ENCODE measurements at places on chromosomes 12 and 14. TPM values are rescaled to one million over a fixed set of nuclear protein-coding genes. Genes with fewer than 3 reads are reported as not detected.
A peak's percentile ranks its signal among the peaks of the same experiment; 100 is the strongest.

GPR162 gene
- 2.1 TPM for total RNA-seq

NCAPD2 gene
- 195 TPM for total RNA-seq

KCNH5 gene
- not detected for total RNA-seq

SH2B3 gene
- total RNA-seq: 52.7 TPM

OVCH1 gene
- not detected for total RNA-seq

AICDA gene
- total RNA-seq: not detected

GDF3 gene
- not detected for total RNA-seq

ARHGEF25 gene
- total RNA-seq: 1.2 TPM

MNAT1 gene
- 44.1 TPM for total RNA-seq

AVPR1A gene
- total RNA-seq: not detected

HECTD1 gene
- 78.9 TPM for total RNA-seq

NRXN3 gene
- total RNA-seq: not detected

DNA sequence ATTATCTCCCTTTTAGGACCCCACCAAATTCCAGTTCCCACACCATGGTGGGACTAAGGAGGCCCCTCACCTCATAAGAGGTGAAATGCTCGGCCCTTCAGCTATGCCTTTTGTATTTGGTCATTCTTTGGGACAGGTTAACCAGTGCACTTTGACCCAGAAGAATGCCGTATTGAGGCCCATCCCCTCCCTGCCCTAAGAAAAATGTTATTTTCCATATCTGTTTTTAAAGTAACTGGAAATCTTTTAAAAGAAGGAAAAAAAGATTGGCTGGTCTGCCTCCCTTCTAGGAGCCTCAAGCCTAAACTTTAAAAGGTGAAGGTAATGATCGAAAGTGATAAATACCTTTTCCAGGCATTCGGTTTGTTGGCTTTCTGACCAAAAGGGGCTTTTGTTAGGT is 5.7 kb upstream of the HOXC13 start:
- H3K27me3 ChIP-seq: peaks cover 84% of the 10 kb centered on the region
- H3K36me3 ChIP-seq: no peaks in the 10 kb centered on the region
- H3K4me3 ChIP-seq: no peak overlapping the region

DNA sequence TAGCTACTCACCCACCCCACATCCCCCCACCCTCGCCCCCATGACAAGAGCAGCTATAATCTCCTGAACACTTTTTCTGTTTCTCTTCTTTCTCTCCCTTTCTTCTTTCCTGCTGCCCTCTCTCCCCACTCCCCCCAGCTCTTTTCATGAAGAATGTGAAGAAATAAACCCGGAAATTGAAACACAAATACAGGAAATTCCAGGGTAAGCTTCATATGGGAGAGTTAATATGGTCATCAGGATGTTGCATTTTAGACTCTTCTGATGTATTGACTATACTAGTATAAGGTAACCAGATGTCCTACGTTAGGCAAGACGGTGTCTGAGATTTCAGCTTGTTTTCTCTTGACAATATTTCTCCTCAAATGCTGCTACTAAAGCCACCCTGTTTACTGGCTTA is 41.6 kb upstream of the LRIG3 start:
- no peak for DNase-seq
- H3K4me1 ChIP-seq: no peaks in the 10 kb centered on the region
- H3K27ac ChIP-seq: no peak overlapping the region
- H3K36me3 ChIP-seq: no peaks in the 10 kb centered on the region
- no peaks in the 10 kb centered on the region for H3K27me3 ChIP-seq
- no peak overlapping the region for H3K4me3 ChIP-seq

GRCh38 chr12:130437555-130438242 is 100.0 kb downstream of the PIWIL1 start:
- H3K36me3 ChIP-seq: no peaks in the 10 kb centered on the region
- H3K27ac ChIP-seq: no peak overlapping the region
- no peak for DNase-seq
- H3K4me3 ChIP-seq: no peak overlapping the region
- no peaks in the 10 kb centered on the region for H3K4me1 ChIP-seq

DNA sequence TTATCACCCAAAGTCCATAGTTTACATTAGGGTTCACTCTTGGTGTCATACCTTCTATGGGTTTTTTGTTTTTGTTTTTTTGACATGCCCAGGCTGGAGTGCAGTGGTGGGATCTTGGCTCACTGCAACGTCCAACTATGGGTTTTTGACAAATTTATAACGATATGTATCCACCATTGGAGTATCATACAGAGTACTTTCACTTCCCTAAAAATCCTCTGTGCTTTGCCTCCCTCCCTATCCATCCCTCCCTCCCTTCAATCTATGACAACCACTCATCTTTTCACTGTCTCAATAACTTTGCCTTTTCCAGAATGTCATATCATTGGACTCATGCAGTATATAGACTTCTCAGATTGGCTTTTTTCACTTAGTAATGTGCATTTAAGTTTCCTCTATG is 139.0 kb upstream of the CCDC198 start:
- H3K27ac ChIP-seq: no peak overlapping the region
- DNase-seq: no peak
- no peaks in the 10 kb centered on the region for H3K4me1 ChIP-seq

GRCh38 chr12:28586481-28586880 is 396.2 kb downstream of the CCDC91 start:
- H3K4me3 ChIP-seq: no peak overlapping the region
- DNase-seq: no peak
- peaks cover 2% of the 10 kb centered on the region for H3K4me1 ChIP-seq
- no peaks in the 10 kb centered on the region for H3K27me3 ChIP-seq
- H3K27ac ChIP-seq: no peak overlapping the region
- no peaks in the 10 kb centered on the region for H3K36me3 ChIP-seq

DNA sequence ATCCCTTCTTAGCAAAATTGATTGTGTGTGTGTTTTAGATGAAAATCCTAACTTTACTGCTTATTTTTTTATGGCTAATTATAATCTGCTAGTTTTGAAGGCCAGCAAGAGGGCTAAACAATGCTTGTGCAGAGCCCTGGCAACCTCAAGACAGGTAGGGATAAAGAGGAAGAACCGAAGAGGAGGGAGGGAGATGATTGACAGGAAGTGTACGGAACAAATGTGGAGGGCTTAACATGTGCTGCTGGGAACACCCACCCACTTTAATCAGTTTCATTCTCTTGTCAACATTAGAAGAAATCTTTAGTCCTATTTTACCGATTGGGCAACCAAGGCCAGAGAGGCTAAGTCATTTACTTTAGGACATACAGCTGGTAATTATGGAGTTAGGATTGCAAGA is 1.4 kb upstream of the WSCD2 start:
- H3K36me3 ChIP-seq: no peaks in the 10 kb centered on the region
- H3K27me3 ChIP-seq: peaks cover 34% of the 10 kb centered on the region
- no peak overlapping the region for H3K27ac ChIP-seq
- peaks cover 6% of the 10 kb centered on the region for H3K4me1 ChIP-seq
- DNase-seq: no peak

DNA sequence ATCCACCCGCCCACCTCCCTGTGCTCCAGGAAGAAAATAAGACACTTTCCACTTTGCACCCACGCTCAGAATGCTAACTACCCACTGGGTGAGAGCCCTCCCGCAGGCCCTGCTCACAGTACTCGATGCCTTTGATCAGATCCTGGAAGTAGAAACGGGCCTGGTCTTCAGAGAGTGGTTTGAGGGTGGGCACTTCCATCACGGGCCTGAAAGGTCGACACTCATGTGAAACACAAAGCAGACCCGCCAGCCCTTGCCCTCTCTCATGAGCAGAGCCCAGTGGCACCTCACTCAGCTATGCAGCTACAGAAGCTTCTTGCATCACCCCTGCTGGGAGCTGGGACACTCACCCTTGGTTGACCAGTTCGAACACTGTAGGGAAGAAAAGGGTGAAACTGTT is 41.1 kb downstream of the CAMKK2 start:
- no peaks in the 10 kb centered on the region for H3K27me3 ChIP-seq
- H3K4me1 ChIP-seq: peaks cover 4% of the 10 kb centered on the region
- DNase-seq: peak; percentile 23
- H3K4me3 ChIP-seq: no peak overlapping the region
- no peak overlapping the region for H3K27ac ChIP-seq

- no peaks in the 10 kb centered on the region for H3K36me3 ChIP-seq
- peaks cover 5% of the 10 kb centered on the region for H3K27me3 ChIP-seq
- DNase-seq: no peak
Measured at GRCh38 chr12:58384196-58384595, 442.8 kb downstream of the ATP23 start.

- no peaks in the 10 kb centered on the region for H3K36me3 ChIP-seq
- no peak for DNase-seq
- H3K27ac ChIP-seq: no peak overlapping the region
- H3K4me1 ChIP-seq: no peaks in the 10 kb centered on the region
- H3K4me3 ChIP-seq: no peak overlapping the region
Measured at GRCh38 chr14:79652513-79653307, 558.6 kb downstream of the DIO2 start.

GRCh38 chr14:39169541-39169900 is 612 bp downstream of the TRAPPC6B start:
- no peak for DNase-seq
- no peaks in the 10 kb centered on the region for H3K27me3 ChIP-seq
- H3K4me3 ChIP-seq: peak overlapping the region; percentile 80
- H3K4me1 ChIP-seq: peaks cover 38% of the 10 kb centered on the region

- peaks cover 13% of the 10 kb centered on the region for H3K27me3 ChIP-seq
- H3K4me3 ChIP-seq: no peak overlapping the region
- H3K27ac ChIP-seq: no peak overlapping the region
- H3K36me3 ChIP-seq: no peaks in the 10 kb centered on the region
- DNase-seq: no peak
- no peaks in the 10 kb centered on the region for H3K4me1 ChIP-seq
Measured at GRCh38 chr12:113990250-113991223, 24.4 kb upstream of the RBM19 start.

DNA sequence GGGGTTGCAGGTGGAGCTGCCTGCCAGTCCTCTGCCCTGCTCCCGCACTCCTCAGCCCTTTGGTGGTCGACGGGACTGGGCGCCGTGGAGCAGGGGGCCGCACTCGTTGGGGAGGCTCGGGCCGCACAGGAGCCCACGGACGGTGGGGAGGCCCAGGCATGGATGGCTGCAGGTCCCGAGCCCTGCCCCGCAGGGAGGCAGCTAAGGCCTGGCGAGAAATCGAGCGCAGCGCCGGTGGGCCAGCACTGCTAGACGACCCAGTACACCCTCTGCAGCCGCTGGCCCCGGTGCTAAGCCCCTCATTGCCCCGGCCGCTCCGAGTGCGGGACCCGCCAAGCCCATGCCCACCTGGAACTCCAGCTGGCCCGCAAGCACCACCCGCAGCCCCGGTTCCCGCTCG is 221.8 kb downstream of the BTG1 start:
- no peak overlapping the region for H3K27ac ChIP-seq
- H3K4me3 ChIP-seq: no peak overlapping the region
- no peak for DNase-seq
- H3K27me3 ChIP-seq: no peaks in the 10 kb centered on the region

DNA sequence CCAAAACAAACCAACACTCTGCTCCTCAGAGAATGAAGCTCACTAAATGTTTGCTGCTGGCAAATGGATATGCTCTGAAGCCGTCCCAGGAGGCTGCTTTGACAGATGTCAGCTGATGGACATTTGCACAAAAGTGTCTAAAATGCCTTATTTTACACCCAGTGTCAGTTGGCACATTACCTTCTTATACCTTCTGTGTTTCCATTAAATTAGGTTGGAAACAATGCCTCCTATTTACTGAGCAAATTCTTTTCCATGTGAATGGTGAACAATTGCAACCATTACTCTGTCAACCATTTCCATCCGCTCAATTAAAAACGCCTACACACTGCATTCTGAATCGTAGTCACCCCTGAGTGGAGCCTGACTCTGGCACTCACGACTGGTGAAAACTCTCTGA is 1679.9 kb upstream of the FLRT2 start:
- H3K27ac ChIP-seq: no peak overlapping the region
- no peaks in the 10 kb centered on the region for H3K27me3 ChIP-seq
- H3K36me3 ChIP-seq: no peaks in the 10 kb centered on the region
- no peaks in the 10 kb centered on the region for H3K4me1 ChIP-seq
- H3K4me3 ChIP-seq: no peak overlapping the region

- H3K4me1 ChIP-seq: peaks cover 83% of the 10 kb centered on the region
- peaks cover 93% of the 10 kb centered on the region for H3K36me3 ChIP-seq
- no peak overlapping the region for H3K4me3 ChIP-seq
- DNase-seq: no peak
- H3K27me3 ChIP-seq: no peaks in the 10 kb centered on the region
- peak overlapping the region; percentile 59 for H3K27ac ChIP-seq
Measured at GRCh38 chr14:92660571-92660970, 87.9 kb downstream of the LGMN start.

- H3K4me1 ChIP-seq: no peaks in the 10 kb centered on the region
- peaks cover 3% of the 10 kb centered on the region for H3K27me3 ChIP-seq
- H3K36me3 ChIP-seq: no peaks in the 10 kb centered on the region
- no peak overlapping the region for H3K27ac ChIP-seq
Measured at GRCh38 chr12:32874078-32874477, 22.5 kb downstream of the PKP2 start.

GRCh38 chr12:120684523-120684932 is 2.4 kb upstream of the MLEC start:
- DNase-seq: no peak
- no peaks in the 10 kb centered on the region for H3K27me3 ChIP-seq
- no peak overlapping the region for H3K4me3 ChIP-seq

GRCh38 chr12:8584004-8584403 is 28.7 kb downstream of the AICDA start:
- H3K27me3 ChIP-seq: no peaks in the 10 kb centered on the region
- no peak overlapping the region for H3K27ac ChIP-seq
- H3K4me3 ChIP-seq: no peak overlapping the region
- H3K4me1 ChIP-seq: no peaks in the 10 kb centered on the region
- DNase-seq: no peak

- no peaks in the 10 kb centered on the region for H3K4me1 ChIP-seq
- no peak for DNase-seq
- H3K27me3 ChIP-seq: no peaks in the 10 kb centered on the region
- H3K4me3 ChIP-seq: no peak overlapping the region
- H3K27ac ChIP-seq: no peak overlapping the region
Measured at GRCh38 chr12:29278673-29279420, 102.1 kb downstream of the ERGIC2 start.

GRCh38 chr14:102182936-102183619 is 43.4 kb downstream of the WDR20 start:
- no peak for DNase-seq
- H3K4me1 ChIP-seq: peaks cover 78% of the 10 kb centered on the region
- H3K27ac ChIP-seq: peak overlapping the region; percentile 87
- no peaks in the 10 kb centered on the region for H3K27me3 ChIP-seq

- no peak overlapping the region for H3K27ac ChIP-seq
- no peaks in the 10 kb centered on the region for H3K27me3 ChIP-seq
- H3K4me3 ChIP-seq: no peak overlapping the region
- no peaks in the 10 kb centered on the region for H3K36me3 ChIP-seq
- DNase-seq: no peak
Measured at GRCh38 chr12:2414810-2415567, 362.2 kb downstream of the CACNA1C start.

DNA sequence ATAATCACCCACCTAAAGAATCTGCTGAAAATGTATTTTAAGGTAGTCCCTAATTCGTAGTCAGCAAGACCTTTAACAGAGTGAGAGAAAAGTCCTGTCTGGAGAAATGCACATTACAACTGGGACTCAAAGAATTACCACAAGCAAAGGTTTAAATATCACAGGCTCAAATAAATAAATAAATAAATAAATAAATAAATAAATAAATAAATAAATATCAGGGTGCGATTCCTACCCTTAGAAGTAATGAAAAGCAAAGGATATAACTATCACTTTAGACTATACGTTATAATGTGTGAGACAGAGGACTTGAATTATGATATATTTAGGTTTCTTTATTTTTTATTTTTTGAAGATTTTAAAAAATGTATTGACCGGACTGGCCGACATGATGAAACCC is 522.5 kb upstream of the ATXN7L3B start:
- no peak for DNase-seq
- no peak overlapping the region for H3K4me3 ChIP-seq
